H7 (cell line): ENCODE measurements at places on chromosomes 3 and 15. TPM values are rescaled to one million over a fixed set of nuclear protein-coding genes. Genes with fewer than 3 reads are reported as not detected.

DNA sequence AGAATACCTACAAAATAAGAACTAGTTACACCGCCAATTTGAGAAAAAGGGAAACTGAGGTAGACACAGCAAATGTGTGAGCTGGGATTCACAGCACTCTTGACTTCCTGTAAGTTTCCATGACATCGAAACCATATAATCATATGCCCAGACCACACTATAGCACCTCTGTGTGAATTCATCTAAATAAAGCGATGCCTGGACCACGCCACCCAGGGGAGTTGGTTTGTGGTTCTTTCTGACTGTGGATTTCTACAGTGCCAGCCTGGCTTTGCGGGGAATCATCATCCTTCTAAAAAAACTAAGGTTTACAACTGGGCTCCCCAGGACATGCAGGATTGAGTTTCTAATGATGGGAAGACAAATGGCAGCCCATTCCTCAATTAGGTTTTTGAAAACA, 23.5 kb upstream of the CA12 start:
- DNase-seq, result no peak

- DNase-seq, result no peak
Measured at GRCh38 chr3:181210275-181210674, 220.7 kb upstream of the DNAJC19 start.

The THAP10 gene
- total RNA-seq, result 3.5 and 4.8 TPM in 2 replicates

The RBP2 gene
- not detected in 2 replicates for total RNA-seq

The FEZF2 gene
- 0.14 TPM in 1 of 2 replicates, not detected in the other for total RNA-seq

DNA sequence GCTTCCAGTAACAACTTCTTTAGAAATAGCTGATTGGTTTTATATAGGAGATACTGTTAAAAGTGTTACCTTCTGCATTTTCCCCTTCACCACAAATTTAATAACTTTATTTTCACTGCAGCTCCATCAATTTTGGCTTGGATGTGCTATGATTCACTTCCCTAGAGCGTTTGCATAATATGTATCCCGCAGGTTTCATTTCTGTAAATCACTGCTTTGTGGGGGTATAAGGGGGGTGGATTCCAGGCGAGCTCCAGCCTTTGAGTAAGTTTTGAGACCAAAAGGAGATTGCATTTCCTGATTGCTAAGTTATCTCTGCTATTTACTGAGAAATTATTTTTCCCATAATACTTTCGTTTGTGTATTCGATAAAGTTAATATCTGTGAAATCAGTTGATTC, 232.6 kb downstream of the TBL1XR1 start:
- no peak for DNase-seq

The TTLL13 gene
- 0.07 and 0.14 TPM in 2 replicates for total RNA-seq

The RLBP1 gene
- total RNA-seq, result 0.15 TPM in 1 of 2 replicates, not detected in the other

The FBXO40 gene
- under 0.01 TPM in 1 of 2 replicates, not detected in the other for total RNA-seq

DNA sequence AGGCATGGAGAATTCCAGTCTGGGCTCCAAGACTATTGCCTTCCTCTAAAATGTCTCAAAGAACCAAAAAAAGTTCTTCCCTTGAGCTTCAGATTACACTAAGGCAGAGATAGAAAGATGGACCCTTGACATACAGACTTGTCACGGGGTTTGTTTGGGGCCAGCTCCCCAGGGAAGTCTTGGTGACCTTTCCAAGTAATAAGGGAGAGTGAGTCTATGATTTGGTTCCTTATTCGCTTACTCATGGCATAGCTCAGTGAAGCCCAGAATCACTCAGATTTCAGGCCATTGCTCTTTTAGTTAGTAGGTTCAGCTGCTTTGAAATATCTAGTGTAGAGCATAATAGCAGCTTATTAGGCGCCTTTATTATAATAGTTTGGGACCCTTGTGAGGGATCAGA, 90.3 kb downstream of the PLCL2 start:
- no peak for DNase-seq

DNA sequence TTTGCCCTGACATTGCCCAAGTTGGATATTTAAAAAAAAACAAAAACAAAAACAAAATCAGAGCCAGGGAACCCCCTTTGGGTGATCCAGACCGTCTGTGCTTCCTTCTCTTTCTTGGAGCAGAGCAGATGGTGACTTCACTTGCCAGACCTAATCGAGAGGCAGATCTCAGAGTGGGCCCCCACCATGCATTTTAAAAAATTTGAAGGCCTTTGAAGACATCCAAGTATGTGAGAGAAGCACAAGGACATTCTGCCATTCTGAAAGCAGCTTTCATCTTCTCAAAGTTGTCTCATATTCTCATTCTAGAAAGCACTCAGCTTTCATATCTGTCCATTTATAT, 93.3 kb downstream of the SV2B start:
- DNase-seq, result no peak

DNA sequence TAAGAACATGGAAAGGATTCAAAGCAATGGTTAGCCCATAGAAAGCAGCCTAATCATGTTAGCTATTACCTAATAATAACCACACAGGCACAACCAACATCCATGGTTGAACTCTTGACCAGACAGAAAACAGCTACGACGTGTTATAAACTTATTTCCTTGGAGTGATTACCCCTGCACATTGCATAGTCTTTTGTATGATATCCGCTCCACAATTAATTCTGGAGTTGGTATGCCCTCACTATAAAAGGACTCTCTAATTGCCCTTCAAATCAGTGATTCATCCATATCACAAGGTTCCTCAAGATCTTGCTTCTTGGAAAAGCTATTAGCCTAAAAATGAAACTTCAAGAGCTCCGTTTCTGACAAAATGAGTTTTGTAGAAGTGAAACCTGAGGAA, 117.9 kb downstream of the SYNPR start:
- no peak for DNase-seq

The TMEM207 gene
- not detected in 2 replicates for total RNA-seq

The ST6GAL1 gene
- 53.5 and 62.2 TPM in 2 replicates for total RNA-seq

DNA sequence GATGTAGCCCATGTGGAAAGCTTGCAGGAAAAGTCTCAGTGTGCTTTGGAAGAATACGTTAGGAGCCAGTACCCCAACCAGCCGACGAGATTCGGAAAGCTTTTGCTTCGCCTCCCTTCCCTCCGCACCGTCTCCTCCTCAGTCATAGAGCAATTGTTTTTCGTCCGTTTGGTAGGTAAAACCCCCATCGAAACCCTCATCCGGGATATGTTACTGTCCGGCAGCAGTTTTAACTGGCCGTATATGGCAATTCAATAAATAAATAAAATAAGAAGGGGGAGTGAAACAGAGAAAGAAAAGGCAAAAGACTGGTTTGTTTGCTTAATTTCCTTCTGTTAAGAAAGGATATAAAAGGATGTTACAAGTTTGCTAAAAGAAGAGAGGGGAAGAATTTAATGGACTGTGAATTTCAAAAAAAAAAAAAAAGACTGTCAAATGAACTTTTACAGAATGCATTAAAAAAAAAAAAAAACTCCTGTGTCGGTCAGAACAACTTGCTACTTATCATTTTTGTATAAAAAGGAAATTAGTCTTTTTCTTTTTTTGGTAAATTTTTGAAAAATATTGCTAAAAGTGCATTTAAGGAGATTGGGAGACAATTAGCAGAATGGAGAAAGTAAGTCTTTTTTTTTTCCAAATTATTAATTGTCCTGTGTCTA, 7.0 kb downstream of the NR2F2 start:
- peak; percentile 54 for DNase-seq

The PLA2G4D gene
- total RNA-seq, result 0.11 and 0.17 TPM in 2 replicates

GRCh38 chr3:72652395-72652794, 195.8 kb downstream of the SHQ1 start:
- no peak for DNase-seq

DNA sequence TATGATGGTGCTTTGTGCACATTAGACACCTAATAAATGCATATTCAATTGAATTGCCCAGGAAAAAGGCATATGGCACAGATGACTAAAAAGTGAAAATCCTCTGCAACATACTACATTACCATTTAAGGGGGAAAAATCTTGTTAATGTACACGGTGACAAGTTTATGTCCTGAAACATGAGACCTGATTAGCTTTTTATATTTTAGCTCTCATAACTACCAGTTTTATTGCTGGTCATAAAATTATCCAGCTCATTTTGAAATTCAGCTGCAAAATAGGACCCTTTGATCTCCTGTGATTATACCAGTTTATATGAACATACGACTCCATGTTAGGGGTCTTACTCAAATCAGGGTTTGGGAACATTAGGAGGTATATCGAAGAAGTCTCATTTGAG, 684.6 kb upstream of the CCDC54 start:
- DNase-seq, result no peak

The CRYGS gene
- 0.81 and 1.8 TPM in 2 replicates for total RNA-seq

- DNase-seq, result no peak
Measured at GRCh38 chr3:78974181-78974790, 793.5 kb downstream of the ROBO1 start.

GRCh38 chr3:48412375-48413001, 17.4 kb downstream of the PLXNB1 start:
- peak; percentile 39 for DNase-seq

DNA sequence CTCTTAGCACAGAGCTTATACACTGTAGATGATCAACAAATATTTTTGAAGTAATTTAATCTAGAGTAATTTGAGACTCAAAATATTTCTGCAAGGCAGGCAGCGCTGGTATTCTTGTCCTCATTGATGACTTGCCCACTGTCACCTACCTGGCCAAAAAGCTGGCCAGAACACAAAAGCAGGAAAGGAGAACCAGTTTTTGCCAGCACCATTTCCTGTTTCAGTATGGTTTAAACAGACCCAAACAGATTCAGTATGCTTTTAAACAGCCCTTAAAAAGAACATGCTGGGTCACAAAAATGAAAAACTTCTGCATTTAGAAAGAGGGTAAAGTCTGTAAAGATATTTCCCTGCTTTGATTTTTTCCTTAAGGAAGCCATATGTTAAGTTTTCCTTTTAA, 42.3 kb upstream of the ZNF280D start:
- no peak for DNase-seq

DNA sequence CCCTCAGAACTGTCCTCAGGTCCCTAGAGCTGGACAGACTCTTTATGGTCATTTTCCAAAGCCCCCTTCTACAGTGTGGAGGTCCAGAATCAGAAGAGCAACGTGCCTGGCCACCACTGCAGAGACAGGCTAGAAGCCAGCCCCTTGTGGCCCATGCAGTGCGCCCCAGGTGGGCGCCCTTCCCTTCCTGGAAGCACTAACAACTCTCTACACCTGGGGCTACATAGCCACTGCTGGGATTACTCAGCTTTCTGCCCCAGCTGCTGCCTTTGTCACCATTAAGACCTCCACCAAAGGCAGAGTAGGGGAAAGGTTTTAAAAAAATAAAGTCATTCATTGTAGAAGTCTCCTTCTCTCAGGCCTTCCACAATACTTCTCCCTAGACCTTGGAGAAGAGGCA, 2.3 kb downstream of the RASGRP1 start:
- peak; percentile 30 for DNase-seq

The ASB14 gene
- total RNA-seq, result 0.03 and 0.04 TPM in 2 replicates

DNA sequence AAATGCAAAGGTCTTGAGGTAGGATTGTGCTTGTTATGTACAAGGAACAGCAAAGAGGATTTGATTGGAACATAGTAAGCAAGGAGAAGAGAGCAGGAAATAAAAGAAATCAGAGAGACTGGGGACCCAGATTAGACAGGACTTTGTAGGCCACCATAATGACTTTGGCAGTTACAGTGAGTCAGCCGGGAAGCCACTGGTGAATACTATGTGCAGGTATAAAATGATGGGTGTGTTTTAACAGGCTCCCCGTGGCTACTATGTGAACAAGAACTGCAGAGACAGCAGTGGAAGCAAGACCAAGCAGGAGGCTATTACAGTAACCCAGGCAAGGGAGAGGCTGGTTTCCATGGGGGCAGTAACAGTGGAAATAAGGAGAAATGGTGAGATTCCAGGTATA, 55.2 kb downstream of the NPTN start:
- no peak for DNase-seq

GRCh38 chr3:133948131-133948810, 52.6 kb upstream of the RAB6B start:
- DNase-seq, result no peak

DNA sequence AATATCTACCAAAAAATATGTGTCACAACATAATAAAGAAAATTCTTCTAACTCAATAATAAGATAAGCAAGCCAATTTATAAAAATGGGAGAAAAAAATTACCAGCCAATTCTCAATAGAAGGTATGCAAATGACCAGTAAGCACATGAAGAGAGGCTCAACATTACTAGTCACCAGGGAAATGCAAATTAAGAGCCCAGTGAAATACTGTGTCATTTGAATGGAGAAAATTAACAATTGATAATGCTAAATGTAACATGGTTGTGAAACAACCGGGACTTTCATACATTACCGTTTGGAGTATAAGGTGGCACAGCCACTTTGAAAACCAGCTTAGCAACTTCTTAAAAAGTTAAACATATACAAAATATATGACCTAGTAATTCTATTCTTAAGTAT, 460.7 kb downstream of the IGSF11 start:
- no peak for DNase-seq

The MAP2K5 gene
- 3.2 and 6.3 TPM in 2 replicates for total RNA-seq

- peak; percentile 94 for DNase-seq
Measured at GRCh38 chr15:74302821-74303359, 64.6 kb downstream of the CYP11A1 start.

GRCh38 chr3:108736821-108737220, 20.4 kb downstream of the RETNLB start:
- no peak for DNase-seq

DNA sequence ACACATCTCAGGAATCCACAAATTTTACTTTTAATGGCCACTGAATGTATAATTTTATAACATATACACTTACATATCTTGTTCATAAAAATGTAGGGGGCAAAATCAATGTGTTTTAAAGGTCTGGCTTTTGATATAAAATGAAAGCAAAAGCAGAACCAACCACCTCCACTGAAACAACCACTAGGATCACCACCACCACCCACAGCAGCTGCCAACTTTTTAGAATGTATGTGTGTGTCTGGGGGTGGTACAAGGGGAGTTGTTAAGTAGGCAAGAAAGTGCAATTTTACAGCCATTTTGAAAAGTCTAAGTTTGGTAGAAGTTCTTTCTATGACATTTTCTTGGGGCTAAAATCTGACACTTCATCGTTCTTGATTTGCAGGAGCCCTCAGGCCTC, 44.0 kb downstream of the OTOL1 start:
- DNase-seq, result no peak

DNA sequence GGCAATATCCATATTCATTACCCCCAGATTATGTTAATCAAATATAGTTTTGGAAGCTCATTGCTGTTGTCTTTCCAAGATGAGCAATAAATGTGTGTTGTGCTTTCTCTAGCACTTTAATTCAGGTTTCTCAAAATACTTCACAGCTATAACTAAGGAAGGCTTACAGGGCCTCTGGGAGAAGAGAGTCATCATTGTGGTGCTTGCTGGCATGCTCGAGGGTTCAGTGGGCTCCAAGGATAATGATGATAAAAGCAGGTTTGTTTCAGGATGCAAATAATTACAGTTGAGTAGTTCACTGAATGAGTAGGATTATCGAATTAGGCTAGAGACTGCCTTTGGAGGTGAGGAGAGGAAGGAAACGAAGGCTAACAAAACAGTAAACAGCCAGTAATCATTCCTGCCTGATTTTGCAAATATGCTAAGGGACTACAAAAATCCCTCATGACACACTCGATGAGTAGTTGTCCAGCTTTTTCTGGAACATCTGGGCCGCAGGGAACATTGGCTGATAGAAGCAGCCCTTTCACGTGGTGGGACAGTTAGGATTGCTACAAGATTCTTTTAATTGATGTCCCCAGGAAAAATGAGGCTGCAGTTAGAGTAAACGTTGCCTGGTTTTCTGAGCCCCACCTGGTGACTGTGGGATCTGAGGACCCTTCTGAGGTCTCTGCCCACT, 54.1 kb downstream of the SLC7A14 start:
- no peak for DNase-seq

- no peak for DNase-seq
Measured at GRCh38 chr3:56989169-56989976, 71.1 kb upstream of the SPATA12 start.

The GOLGA8H gene
- 0.44 and 0.45 TPM in 2 replicates for total RNA-seq

The LSAMP gene
- 0.37 and 2.6 TPM in 2 replicates for total RNA-seq
